Uterus (tissue), 4 donors: ENCODE measurements at places on chromosomes 5 and 9. TPM values are rescaled to one million over a fixed set of nuclear protein-coding genes. Genes with fewer than 3 reads are reported as not detected.

DNA sequence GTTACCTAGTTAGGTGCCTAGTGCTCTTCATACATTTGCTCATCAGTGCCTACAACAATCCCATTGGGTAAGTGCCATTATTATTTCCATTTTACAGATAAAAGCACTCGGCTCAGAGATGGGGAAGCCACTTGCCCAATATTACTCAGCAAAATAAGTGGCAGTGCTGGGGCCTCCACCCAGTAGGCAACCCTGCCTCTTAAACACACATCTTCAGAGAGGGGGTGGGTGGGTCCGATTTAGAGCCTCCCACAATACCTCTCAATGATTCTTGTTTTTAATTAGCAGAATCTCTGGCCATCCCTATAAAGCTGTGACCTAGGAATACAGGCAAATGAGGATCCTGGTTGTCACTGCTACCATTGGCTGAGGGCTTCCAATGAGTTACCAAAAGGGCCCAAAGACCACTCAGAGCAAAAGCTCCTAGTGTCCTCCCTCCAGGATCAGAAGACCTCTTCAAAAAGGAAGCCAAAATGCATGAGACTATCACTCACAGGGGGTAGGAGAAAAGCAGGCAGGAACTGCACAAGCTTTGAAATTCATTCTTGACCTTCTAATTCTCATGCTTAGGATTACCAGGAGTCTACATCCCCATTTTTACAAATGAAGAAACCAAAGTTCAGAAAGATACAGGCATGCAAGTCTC, 36.1 kb upstream of the UBE2D2 start:
- H3K36me3 ChIP-seq, result no peaks in the 10 kb centered on the region
- H3K4me3 ChIP-seq, result no peak overlapping the region
- H3K27me3 ChIP-seq, result no peaks in the 10 kb centered on the region
- H3K27ac ChIP-seq, result no peak overlapping the region
- H3K4me1 ChIP-seq, result no peaks in the 10 kb centered on the region
- no peak for DNase-seq

DNA sequence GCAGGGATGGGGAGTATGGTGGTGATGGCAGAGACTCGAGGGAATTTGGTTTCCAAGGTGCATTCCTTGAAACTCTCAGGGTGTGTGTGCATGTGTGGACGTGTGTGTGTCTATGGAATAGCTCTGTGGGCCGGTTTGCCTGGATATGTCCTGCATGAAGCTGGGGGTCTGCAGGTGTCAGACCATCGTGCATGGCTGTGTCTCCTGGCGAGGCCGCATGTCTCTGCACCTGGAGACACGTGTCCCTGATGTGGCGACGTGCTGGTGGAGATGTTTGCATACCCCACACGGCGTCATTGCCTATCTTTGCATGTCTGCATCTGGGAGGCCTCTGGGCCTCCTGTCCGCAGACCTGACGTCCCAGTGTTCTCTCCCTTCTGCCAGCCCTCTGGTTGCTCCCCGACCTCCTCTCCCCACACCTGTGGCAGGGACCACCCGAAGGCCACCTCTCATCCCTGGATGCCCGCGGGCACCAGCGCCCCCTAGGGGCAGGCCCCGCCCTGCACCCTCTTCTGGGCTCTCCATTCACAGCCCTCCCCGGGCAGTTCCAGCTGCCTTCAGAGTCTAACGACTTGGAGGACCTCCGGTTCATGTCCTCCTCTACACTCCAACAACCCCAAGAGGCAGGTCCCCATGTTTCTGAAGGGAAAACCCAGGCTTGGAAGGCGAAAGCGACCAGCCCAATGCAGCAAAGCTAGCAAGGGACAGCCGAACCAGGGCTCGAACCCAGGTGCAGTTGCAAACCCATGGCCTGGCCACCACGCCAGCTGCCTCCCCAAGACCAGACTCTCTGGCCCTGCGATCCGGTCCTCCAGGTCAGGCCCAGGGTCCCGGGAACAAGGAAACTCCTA, 88.6 kb downstream of the LMX1B start:
- no peak overlapping the region for H3K27ac ChIP-seq
- DNase-seq, result no peak
- no peaks in the 10 kb centered on the region for H3K27me3 ChIP-seq
- no peaks in the 10 kb centered on the region for H3K4me1 ChIP-seq
- no peaks in the 10 kb centered on the region for H3K36me3 ChIP-seq

GRCh38 chr9:79952401-79952800, 380.6 kb downstream of the TLE4 start:
- H3K4me1 ChIP-seq, result no peaks in the 10 kb centered on the region
- H3K27ac ChIP-seq, result no peak overlapping the region
- no peaks in the 10 kb centered on the region for H3K36me3 ChIP-seq
- H3K4me3 ChIP-seq, result no peak overlapping the region

DNA sequence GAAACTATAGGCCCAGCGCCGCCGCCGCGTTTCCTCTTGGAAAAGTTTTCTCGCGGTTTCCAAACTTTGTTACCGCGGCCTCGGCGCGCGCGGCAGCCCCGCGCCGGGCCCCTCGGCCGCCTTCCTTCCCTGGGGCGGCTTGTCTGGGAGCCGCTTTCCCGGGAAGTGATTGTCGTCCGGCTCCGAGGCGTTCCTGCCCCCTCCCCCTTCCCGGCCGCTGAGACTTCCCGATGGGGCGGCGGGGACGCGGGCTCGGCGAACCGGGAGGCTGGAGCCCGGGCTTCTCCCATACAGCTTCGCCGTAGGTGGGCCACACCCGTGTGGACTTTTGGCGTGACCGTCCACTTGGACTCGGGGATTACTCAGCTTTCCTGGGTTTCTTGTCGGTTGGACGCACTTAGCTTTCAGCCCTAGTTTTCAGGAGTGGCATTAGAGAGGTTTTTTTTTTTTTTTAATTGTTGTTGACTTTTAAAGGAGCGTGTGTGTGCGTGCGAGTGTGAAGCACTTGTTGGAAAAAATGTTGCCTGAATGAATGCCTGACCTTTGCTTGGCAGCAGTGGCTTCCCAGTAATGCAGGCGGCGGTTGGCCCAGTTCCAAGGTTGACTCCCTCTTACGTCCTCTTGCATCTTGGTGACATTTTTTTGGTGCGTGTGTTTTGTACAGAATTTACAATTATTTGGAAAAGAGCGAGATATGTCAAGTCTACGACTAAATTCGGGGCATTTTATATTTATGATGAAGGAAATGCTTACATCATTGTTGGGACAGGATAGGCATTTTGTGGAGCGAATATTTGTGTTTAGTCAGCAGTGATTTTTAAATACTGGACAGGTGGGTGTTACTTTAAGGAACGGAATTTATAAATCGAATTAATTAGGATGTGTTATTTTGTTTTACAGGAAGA, 821 bp downstream of the CTNNA1 start:
- peaks cover 5% of the 10 kb centered on the region for H3K4me1 ChIP-seq
- peak overlapping the region; percentile 98 for H3K27ac ChIP-seq
- no peaks in the 10 kb centered on the region for H3K27me3 ChIP-seq
- no peaks in the 10 kb centered on the region for H3K36me3 ChIP-seq

IL3 gene
- not detected for total RNA-seq

WNT8A gene
- not detected for total RNA-seq
